ENCODE measurements at places on chromosomes 5 and 9.

- no peak for DNase-seq
Measured at GRCh38 chr9:7166074-7166473, 408.3 kb downstream of the KDM4C start.

DNA sequence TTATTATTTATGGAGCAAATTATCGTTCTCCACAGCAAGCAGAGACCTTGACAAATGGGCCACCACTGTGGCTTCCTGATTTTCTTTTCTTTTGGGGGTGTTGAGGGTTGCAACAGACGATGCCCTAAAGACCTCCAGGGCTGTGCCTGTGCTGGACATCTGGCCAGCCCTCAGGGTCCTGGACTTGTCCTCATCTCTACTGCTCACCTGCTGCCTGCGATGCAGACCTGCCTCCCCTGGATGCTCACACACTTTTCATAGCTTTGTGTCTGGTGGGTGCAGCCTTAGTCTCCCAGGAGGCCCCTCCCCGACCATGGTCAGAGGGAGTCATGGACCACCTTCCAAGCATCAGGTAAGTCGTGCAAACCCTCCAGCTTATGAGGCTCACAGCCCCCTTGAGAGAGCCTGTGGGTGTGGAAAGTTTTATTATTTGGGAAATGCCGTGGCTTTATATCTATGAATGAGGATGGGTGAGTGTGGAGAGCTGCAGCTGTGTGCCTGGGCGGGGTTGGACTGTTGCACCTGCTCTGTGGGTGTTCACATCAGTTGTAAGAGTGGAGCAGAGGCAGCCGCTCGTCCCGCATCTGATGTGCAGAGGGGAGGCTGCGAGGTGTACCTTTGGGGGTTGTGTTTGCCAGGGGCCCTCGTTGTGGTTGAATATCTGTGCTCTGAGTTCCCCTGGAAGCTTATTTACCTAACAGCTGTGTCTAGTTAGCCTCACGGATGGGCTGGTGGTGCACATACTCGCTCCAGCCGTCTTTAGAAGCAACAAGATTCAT, 126.3 kb upstream of the IRX4 start:
- DNase-seq = no peak

GRCh38 chr5:151905557-151905961, 19.1 kb downstream of the GLRA1 start:
- DNase-seq = no peak

- no peak for DNase-seq
Measured at GRCh38 chr9:130237076-130237475, 28.5 kb upstream of the HMCN2 start.

DNA sequence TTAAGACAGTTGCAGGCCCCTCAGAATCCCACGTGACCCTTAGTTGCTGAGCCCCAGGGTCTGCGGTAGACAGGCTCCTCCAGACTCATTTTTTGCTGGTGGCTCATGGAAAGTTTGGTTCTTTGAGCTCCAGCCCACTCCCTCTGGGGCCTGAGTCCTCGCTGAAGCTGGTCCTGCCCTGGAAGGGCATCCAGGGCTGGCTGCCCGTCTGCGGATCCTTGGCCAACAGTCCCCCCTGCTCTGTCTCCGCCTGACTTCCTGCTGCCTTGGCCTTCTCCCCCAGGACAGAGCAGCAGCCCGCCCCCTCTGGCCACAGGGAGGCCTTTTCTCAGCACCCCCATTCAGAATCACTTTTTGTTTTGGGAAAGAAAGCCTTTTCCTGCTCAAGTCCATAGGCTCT, 24.4 kb downstream of the SLC6A7 start:
- no peak for DNase-seq

DNA sequence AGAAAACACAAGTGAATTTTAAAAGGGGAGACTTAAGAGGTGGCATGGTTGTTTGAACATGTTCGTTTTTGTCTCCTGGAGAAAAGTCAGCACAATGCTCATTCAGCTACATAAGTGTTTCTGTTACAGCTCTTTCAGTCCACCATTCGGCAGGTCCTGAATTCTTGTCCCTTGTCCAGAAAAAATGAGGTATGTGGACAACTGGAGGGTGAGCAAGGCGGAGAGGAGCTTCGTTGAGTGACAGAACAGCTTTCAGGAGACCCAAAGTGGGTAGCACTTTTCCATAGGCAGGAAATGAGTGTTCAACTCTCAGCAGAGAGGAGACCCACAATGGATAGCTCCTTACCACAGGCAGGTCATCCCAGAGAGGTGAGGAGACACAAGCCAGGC, 4.9 kb downstream of the PDCD1LG2 start:
- DNase-seq = no peak

- DNase-seq = no peak
Measured at GRCh38 chr5:62460578-62460983, 48.0 kb downstream of the IPO11 start.

DNA sequence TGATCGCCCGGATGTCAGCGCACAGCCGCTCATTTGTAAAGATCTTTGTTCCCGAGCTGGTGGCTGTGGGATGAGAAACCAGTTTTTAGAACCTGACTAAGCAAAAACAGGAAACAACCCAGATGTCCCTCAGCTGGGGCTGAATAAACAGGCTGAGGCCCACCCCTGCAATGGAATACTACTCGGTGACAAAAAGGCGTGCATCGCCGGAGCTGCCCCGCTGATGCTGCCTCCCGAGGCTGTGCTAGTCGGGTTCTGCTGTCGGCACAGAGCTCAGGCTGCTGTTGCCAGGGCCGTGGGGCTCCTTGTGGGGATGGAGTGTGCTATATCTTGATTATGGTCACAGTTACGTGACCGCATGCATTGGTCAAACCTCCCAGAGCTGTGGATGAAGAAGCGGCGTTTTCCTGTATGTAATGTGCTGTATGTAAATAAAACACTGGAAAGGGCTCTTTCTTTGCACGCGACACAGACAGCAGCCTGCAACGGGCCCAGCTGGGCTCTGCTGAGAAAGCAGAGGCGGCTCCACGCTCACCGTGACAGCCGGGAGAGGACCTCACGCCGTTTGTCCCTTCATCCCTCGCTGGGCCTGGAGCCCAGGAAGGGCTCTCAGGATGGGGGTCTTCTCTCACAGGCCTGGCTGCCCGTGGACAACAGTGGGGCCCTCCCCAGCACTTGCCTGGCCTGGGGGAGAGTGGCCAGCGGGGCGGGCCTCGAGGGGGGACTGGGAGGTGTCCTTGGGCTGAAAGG, 51.5 kb upstream of the RNU6ATAC start:
- no peak for DNase-seq

DNA sequence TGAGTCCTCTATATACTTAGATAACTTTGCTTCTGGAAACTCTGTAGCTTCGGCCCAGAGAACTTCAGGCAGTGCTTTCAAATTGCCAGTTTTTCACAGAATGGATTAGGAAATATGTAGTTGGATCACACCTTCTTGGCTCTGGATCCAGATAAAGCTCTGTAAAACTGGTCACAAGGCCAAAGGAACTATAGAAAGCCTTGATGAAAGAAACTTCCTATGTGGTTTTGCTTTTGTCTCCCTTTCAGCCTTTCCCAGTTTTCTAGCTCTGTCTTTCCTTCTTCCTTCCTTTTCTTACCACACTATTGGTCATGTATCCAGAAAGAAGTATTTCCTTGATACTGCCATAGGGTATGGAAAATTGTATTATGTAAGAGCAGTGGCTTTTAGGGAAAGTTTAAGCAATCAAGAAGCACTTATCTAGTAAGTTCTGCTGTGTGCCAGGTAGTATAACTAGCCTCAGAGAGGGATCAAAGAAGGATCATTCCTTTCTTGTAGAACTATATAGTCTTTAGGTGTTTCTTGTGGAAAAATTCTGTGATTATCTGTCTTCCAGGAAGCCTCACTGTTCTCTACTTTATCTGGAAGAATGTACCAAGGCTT, 6.3 kb downstream of the GPR21 start:
- no peak for DNase-seq

- no peak for DNase-seq
Measured at GRCh38 chr9:79334001-79334400, 237.8 kb upstream of the TLE4 start.

GRCh38 chr5:143182901-143183820, 220.3 kb downstream of the NR3C1 start:
- no peak for DNase-seq

Data from activated CD4-positive, alpha-beta T cell treated with anti-CD3 and anti-CD28 coated beads for 1 hour (primary cell).